Stimulated activated CD8-positive, alpha-beta memory T cell treated with anti-CD3 and anti-CD28 coated beads, Interleukin-2, amount 100 ng/mL, for 48 hours (primary cell): ENCODE measurements at places on chromosomes 13 and 19.

GRCh38 chr19:30690935-30691818 lies 319.0 kb downstream of the ZNF536 start:
- no peak for DNase-seq

DNA sequence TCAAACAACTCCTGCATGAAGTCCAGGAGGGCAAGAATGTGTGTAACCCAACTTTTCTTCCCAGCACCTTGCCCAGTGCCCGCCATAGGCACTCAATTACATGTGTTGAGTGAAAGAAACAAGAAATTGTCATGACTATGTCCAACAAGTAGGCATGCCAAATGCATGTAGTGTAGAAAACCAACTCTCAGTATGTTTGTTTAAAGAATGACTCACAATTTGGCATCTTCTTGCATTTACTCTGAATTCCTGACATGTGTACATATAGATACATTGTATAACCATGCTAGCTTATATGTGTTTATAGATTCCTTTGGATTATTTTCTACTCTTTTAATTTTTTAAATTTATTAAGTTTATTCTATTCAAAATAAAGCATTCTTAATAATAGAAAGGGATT lies 305.0 kb downstream of the EFNB2 start:
- no peak for DNase-seq

DNA sequence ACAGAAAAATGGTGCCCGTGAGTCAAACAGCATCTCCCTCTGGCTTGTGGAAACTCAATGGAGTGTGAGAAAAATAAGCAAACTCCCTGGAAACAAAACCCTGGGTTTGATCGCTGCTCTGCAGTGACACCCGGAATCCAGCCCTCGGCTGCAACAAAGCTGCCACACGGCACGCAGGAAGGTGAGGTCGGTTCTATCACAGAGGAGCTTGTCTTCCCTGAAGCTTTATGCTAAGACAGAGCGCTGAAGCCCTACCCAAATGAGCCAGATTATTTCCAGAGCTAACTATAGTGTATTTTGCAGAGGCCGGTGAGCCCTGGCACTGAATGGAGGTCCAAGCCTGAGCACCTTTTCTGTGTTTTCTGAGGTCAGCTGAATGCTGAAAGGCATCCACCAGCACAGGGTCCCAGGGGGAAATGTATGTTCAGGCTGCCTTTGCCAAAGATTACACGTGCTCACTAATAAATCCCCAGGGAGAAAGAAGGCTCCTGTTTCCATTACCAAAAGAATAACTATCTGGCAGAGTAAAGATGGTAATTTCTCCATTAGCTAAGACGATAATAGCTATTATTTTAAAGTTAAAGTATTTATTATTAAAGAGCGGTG lies 77.8 kb downstream of the TSHZ3 start:
- no peak for DNase-seq

GRCh38 chr13:43872181-43872580 lies 7.4 kb downstream of the CCDC122 start:
- DNase-seq = no peak

GRCh38 chr13:34419025-34419424 lies 523.0 kb upstream of the NBEA start:
- DNase-seq = no peak

GRCh38 chr13:30026093-30026492 lies 175.7 kb upstream of the UBL3 start:
- no peak for DNase-seq

- DNase-seq = no peak
These were observed 5.4 kb upstream of the ARGLU1 start for GRCh38 chr13:106573284-106573846.

DNA sequence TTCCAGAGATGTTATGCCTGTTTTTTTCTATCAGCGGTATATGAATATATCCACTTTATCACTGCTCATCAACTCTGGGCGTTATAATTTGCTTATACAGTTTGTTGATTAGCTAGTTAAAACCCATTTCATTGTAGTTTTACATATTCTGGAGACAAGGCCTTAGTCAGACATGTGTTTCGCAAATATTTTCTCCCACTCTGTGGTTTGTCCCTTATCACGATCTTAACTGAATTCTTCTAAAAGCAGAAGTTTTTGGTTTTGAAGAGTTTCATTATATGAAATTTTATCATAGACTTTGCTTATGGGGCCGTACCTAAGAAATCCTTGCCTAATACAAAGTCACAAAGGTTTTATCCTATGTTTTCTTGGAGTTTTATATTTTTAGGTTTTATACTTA lies 84.6 kb downstream of the FRY start:
- DNase-seq = no peak

GRCh38 chr13:27977476-27978300 lies 8.6 kb upstream of the CDX2 start:
- no peak for DNase-seq

GRCh38 chr13:113245849-113246796 lies 36.7 kb downstream of the CUL4A start:
- no peak for DNase-seq

DNA sequence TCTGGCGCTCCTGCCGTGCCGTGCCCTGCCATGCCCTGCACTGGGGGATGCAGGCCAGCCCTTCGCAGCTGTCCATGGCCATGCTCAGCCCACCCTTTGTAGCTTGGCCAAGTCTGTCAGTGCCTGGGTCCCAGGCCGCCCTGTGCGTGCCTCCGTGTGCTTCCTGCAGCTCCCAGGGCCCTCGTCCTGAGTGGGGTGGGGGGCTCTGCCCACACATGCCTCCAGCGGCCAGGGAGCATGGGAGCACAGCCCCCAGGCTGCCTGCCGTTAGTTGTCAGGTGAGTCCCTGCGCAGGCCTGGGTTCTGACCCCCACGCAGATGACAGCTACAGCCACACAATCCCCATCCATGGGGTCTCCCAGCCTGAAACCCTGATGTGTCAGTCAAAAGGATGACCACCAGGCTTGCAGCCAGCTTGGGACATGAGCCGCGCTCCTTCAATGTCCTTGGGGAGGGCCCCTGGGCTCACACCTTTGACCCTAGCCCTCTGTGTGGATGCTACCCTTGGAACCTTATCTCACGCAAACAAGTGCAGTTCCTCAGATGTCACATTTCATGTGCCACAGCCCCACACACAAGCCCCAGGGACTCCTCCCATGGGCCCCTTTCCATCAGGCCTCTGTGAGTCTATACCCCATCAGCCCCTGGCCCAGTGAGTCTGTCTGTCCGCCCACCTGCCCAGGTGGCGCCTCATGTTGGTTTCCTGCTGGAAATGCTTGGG lies 24.5 kb downstream of the TMED1 start:
- DNase-seq = no peak

- no peak for DNase-seq
These were observed 269.6 kb downstream of the DNAJC15 start for GRCh38 chr13:43293008-43293407.

- no peak for DNase-seq
These were observed 133.5 kb downstream of the UQCRFS1 start for GRCh38 chr19:29079356-29080032.

DNA sequence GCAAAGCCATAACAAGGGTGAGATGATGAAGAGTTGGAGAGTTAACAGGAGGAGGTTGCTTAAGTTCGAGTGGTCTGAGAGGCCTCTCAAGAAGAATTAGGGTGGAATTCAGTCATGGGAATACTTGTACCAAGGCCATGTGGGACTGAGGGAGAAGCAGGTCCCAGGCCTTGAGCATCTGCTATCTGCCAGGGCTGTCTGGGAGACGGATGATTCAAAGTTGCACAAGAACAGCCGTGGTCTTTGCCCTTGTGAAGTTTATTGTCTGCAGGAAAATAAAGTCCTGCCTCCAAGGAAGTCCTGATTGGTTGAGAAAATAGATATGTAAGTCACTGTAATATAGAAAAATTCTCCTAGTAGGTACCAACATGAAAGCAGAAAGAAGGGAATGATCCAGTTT lies 178.8 kb upstream of the RFC3 start:
- DNase-seq = no peak

GRCh38 chr19:13226983-13227382 lies 76.8 kb downstream of the IER2 start:
- DNase-seq = no peak

DNA sequence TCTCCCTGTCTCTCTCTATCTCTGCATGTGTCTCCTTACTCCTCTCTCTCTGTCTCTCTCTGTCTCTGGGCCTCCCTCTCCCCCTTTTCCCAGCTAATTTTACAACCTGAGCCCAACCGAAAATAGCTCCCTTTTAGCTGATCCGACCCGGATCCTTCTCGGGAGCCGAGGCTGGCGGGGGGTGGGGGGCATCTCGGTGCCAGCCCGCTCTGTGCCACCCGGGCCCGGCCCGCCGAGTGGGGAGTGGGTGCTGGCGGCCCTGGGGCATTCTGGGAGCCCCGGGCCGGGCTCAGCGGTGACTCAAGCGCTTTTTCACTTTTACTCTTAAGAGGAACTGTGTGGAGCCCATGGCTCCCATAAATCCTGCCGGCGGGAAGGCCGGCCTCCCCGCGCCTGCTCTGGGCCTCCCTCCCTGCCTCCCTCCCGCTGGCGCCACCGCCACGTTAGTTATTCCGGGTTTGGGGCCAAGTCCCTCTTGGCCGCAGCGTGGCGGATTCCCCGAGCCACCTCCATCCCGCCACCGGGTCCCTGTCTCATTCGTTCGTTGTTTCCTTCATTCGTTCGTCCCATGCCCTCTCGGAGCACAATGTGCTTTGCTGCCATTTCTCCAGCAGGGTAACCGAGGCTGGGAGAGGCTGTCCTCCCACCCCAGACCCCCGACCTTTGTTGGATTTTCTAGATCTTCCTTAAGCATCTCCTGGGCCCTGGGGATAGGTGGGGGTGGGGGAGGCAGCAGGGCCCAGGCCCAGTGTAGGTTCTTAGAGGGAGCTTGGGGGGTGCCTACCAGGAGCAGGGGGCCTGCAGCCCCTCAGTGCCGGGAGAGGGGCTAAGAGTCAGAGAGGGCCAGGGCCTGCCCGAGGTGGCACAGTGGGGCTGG lies 3.2 kb downstream of the NFIC start:
- no peak for DNase-seq

GRCh38 chr19:24054044-24054935 lies 32.7 kb upstream of the ZNF254 start:
- no peak for DNase-seq

GRCh38 chr13:108113407-108113806 lies 101.9 kb downstream of the LIG4 start:
- DNase-seq = no peak

DNA sequence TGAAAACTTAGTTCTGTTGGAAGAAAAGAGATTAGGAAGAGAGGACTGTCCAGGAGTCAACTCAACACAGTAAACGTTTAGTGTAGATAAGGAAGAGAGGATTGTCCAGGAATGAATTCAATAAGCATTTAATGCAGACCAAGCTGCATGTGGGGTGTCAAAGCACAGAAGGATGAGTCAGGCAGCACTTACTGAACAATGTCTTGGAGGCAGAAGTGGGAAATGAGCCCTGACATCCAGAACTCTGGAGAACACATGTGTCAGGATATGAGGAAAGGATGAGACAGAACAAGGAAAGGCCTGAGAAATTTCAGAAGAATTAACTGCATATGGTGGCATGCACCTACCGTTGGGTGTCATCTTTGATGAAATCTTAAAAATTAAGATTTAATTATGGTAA lies 429.2 kb upstream of the HTR2A start:
- no peak for DNase-seq

- DNase-seq = no peak
These were observed 167.0 kb upstream of the IPO5 start for GRCh38 chr13:97786510-97786909.

DNA sequence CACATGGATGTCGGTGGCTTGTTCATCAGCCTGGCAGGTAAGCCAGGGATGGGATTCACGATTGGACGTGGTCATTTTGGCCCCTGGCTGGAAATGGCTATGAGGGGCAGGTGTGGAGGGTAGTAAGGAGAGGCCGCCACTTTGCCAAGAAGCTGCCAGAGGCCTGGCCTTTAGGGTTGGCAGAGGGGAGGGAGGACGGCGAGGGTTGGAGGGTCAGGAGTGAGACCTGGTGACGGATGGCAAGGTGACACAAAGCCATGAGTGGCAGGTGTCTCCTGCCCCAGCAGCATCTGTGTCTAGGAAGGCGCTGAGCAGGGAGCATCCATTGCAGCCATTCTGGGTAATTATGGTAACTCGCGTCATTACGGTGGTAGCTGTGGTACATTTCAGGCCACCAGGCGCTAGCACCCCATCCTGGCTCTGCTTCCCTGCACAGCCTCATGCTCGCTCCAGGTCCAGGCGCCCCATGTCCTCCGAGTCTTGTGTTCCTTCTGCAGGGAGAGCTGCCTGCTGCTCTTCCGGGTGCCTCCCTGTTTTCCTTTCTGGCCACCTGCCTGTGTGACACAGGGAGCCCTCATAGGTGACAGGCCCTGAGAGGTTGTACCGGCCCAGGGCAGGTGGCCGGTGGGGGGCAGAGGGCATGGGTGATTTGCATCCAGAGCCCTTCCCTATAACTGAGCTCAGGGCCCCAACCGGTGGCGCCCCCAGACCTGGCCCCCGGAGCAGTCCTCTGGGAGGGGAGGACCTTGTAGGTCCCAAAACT lies 4.2 kb downstream of the SSBP4 start:
- DNase-seq = no peak

GRCh38 chr19:610071-610800 lies 20.6 kb downstream of the HCN2 start:
- no peak for DNase-seq

DNA sequence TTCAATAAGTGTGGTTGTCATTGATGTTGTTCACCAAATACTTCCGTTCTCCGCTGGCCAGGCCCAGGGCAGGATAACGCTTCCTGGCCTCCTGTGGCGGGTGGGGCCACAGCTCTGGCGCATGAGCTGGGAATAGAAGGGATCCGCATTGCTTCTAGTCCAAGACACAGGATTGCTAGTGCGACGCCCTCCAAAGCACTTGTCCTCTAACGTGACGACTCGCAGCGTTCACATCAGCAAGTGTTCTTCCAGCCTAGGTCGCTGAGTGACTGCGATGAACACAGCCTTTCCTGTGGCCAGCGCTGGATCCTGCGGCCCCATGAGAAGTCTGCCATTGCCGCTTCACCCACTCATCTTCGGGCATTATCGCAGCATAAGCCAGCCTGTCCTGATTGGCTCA lies 39.4 kb downstream of the VSTM2B start:
- DNase-seq = no peak

DNA sequence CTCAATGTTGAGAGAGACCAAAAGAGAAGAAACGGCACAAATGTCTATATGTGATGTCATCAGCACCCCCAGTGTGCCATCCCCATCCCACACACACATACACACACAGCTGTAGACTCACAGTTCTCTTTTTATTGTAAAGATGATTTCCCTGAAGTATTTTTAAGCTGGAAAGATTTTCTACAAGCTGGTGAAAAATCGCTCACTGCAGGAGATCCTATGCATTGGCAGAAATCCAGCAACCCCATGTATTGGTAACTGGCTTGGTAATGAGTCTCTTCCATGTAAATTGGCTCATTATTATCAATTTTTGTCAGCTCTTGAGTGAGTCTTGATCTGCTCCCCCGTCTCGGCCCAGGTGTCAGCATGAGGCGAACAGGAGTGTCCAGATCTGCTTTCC lies 107.1 kb upstream of the UQCRFS1 start:
- DNase-seq = no peak

DNA sequence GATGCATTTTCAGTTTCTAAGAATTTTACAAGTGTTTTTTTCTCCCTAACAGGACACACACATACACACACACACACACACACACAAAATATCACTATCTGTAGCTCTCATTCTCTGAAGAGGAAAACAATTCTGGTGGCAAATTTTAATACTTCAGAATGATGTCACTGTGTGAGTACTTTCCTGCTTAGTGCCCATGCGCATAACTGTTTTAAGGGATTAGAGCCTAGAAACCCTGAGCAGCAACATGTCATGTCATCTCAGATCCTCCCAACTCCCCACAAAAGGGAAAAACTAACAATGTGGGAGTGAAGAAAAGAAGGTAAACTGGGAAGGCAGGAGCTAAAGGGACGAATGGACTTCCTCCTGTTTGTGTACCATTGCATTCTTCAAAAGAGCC lies 401.2 kb downstream of the SPRY2 start:
- DNase-seq = no peak
